ENCODE measurements at places on chromosomes 4 and X. TPM values are rescaled to one million over a fixed set of nuclear protein-coding genes. Genes with fewer than 3 reads are reported as not detected.

DNA sequence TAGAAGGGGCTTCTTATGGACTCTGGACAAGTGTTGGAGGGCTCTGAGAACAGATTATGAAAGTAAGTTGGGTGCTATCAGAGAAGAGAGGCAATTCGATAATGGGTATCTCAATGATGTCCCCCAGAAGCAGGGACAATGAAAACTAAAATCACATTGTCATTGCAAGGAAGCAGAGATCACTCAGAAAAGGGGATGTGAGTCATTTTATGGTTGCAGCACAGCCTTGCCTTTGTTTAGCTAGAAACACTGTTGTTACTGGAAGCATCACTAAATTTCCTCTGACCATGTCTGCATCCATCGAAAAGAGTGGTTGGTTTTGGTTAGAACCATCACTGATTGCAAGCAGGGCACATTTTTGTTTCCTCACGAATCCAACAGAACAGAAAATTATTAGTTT is 246.8 kb upstream of the NWD2 start:
- no peak for DNase-seq

ZAR1 gene
- polyA plus RNA-seq: not detected

GRCh38 chrX:48180811-48181210 is 15.8 kb downstream of the SSX5 start:
- DNase-seq: no peak

DNA sequence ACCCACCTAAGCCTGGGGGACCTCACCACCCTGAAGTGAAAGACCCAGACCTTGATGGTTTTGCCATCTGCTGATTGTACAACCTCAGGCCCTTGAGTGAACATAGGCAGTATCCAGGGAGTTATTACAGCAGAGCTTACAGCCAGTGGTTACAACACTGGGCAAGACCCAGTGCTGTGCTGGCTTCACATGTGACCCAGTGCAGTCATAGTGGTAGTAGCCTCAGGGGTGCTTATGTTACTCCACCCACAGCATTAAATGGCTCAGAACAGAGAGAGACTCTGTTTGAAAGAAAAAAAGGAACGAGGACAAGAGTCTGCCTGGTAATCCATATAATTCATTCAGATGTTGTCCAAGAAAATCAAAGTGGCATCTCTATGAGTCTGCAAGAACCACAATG is 45.2 kb upstream of the DACH2 start:
- DNase-seq: no peak

MAGEA11 gene
- not detected for polyA plus RNA-seq

DNA sequence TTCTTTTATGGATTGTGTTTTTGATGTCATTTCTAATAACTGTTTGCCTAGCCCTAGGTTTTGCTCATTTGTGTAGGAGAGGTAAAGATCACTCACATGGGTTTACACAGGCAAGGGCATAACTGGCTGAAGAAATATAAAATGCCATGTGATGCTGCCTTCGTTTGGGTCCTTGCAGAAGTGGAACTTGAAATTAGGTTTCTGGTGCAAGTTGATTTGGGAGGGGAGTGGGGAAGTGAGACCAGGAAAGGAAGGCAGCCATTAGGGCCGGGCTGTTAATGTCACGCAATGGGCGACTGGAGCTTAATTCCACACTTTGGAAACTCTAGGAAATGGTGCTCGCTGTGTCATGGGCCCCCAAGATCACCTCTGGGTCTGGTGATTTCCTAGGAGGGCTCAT is 14.5 kb downstream of the CLCN4 start:
- DNase-seq: no peak

ARR3 gene
- not detected for polyA plus RNA-seq

DNA sequence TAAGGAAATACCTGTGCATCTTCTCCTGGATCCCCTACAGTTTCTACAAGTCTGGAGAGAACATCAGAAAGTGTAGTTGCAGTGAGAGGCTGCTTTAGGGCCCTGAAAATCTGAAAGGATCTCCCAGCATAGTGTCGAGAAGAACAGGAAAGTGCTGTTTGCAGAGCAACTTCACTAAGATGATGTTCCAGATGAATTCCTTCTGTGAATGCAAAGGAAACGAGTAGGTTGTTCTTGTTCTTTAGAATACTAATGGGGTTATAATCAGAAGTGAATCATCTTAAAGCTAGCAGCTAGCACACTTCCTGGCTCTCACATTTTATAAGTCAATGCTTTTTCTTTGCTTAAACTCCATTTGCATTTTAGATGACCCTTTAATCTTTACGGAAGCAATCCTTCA is 53.7 kb downstream of the ZAR1 start:
- DNase-seq: no peak

ODAPH gene
- not detected for polyA plus RNA-seq

GALNT7 gene
- polyA plus RNA-seq: 0.08 TPM

DNA sequence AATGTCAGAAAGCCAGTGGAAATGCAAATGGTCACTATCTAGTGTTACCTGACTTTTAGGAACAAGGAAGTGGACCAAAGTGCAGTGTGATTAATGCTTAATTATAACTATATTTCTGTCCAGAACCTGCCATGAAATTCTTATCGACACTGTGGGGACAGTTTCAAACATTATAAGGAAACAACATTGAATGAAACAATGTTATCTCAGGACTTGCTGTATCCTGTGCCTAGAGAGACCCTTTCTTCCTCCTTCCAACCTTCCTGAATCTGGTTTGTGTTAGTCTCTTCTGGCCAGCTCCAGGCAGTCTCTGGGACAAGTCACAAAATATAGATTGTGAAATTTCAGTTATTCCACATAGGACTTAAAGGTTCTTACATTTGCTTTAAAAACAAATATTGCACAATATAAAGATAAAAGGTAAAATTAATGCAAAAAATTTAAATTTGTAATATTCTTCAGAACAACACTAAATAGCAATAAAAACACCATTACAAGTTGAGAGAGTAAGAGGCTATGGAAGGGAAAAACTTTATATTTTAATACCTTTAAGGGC is 203.4 kb downstream of the ZNF674 start:
- no peak for DNase-seq

DNA sequence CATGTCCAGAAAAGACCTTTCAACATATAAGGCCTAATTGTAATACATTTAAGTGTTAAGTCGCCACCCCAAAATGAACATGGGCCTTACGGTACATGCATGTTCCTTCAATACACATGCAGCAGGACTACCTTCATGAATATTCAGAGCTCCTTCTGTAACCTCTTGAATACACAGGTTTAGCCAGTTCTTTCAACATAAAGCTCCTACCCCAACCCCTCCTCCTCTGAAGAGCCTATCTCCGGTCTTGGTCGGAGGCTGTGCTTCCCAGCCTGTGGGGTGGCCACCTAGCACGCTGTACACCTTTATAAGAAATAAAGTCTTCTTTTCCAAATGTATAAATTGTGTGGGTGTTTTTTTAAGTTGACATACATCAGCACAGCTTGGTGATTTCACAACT is 28.3 kb downstream of the NPY5R start:
- no peak for DNase-seq

CTAG1B gene
- not detected for polyA plus RNA-seq

- DNase-seq: no peak
Observed at GRCh38 chrX:88244066-88244465, 503.0 kb upstream of the CPXCR1 start.

Data from HepG2 (cell line).